Urinary bladder (tissue), 4 donors: ENCODE measurements at places on chromosomes 1 and 21. TPM values are rescaled to one million over a fixed set of nuclear protein-coding genes. Genes with fewer than 3 reads are reported as not detected.

DNA sequence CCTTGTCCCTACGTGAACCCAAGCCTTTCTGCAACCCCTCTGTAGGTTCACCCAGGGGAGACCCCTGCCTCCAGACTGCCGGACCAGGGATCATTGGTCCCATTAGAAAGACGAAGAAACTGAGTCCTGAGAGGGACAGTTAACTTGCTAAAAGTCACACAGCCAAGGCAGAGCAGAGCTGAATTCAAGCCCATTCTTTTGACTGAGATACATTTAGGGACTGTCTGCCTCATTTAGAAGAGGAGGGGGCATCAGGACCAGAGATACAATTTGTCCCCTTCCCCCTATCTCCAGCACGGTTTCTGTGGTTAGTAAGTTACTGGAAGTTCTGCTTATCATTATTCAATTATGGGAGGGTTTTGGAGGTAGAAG lies 19.1 kb downstream of the KCNQ4 start:
- DNase-seq: no peak

DNA sequence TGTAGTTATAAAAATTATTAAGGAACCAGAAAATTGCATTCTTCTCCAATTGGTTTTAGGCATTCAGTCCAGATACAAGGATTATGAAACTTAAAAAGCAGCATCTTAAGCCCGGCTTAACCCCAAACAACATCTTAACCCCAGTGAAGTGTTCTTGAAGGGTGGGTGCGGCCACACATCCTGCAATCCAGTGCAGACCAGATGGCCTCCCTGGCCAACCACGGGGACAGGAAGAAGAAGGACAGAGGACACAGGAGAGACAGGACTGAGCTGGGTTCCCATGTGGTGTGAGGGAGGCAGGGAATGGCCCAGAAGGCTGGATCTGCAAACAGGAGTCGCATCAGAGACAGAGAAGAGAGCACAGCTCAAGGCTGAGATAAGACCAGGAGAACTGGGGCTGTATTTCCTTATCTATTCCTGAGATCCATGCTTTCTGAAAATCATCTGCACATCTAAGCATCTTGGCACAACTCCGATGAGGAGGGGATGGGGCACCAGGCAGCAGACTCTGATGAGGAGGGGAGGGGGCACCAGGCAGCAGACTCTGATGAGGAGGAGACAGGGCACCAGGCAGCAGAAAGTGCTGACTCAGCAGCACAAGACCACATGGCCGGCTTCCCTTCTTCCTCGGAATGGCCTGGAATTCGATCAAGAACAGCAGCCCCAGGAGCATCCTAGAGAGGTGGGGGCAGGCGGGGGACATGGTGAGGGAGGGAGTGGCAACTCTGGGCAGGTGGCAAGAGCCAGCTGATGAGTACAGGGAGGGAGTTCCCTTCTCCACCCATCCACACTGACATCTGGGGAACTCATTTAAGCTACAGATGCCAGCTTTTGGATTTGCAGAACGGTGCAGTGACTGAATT lies 26.6 kb downstream of the ABCG1 start:
- no peak for DNase-seq

FCRL1 gene
- 0.10 TPM for polyA plus RNA-seq

MOB3C gene
- polyA plus RNA-seq: 16.2 TPM

DNA sequence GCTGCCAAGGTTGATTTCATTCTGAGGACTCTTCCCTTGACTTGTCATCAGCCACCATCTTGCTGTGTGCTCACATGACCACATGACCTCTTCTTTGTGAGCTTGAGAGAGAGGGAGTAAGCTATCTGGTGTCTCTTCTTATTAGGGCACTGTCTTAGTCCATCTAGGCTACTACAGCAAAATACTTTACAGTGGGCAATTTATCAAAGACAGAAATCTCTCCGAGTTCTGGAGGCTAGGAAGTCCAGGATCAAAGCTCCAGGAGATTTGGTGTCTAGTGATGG lies 11.9 kb upstream of the RPS6KA1 start:
- no peak for DNase-seq

SEMA4A gene
- 7.0 TPM for polyA plus RNA-seq

ACTL8 gene
- not detected for polyA plus RNA-seq

SRM gene
- 83.2 TPM for polyA plus RNA-seq

GRCh38 chr1:169305948-169306347 lies 61.6 kb downstream of the NME7 start:
- no peak for DNase-seq

OLIG2 gene
- not detected for polyA plus RNA-seq

FCN3 gene
- 4.5 TPM for polyA plus RNA-seq

DNA sequence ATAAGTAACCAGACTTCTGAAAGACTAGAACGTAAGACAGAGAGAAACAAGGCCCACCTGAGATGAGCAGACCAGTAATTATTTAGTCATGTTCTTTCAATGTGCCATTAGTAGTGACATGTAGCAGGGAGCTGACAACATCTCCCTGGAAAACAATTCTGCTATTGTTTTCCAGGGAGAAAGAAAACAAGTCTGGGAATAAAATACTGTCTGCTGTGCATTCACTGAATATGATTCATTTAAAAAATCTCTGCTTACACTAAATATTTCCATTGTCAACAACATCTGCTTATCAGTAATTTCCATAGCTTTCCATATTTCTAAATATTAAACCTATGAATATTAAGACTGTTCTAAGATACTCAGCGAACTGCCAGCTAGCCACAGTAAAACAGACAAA lies 80.0 kb downstream of the VCAM1 start:
- no peak for DNase-seq

DNA sequence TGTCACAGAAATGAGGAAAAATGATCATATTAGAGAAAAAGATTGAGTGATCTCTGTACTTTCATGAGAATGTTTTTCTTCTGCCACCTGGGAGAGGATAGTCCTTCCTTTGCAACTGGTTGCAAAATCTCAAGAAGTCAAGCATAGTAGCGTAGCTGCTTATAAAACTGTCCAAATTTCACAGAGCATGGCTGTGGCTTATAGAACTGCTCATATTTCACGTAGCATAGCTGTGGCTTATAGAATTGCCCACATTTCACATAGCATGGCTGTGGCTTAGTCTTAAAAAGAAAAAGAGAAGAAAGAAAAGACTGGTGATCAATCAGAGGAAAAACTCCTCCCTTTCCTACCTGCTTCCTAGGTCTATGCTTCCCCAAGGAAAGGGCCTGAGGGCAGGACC lies 329.5 kb downstream of the SIPA1L2 start:
- DNase-seq: no peak

- no peak for DNase-seq
Measured at GRCh38 chr1:165828103-165828668, 772 bp downstream of the UCK2 start.

- DNase-seq: no peak
Measured at GRCh38 chr21:14213164-14213563, 2.4 kb upstream of the LIPI start.

TMEM200B gene
- polyA plus RNA-seq: 40.7 TPM
